ENCODE measurements at places on chromosomes 13 and 19.

DNA sequence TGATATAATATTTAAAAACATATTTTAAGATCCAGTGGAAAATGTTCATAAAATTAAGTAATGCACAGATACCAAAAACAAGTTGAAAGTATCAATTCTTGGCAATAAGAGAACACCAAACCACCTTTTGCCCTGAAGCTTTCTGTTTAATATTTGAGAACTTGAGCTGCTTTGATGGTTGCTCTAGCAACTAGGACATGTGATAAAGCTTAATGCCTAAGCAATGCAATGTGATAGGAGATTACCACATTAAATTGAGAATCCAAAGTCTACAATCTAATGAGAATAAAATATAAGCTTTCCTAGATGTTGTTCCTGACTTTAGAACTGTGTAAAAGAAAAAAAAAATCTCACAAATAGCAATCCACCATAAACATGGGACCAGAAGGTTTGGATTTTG lies 1367.5 kb upstream of the PCDH9 start:
- DNase-seq, result no peak

- no peak for DNase-seq
Observed at GRCh38 chr13:43546251-43546650, 240.5 kb downstream of the ENOX1 start.

- no peak for DNase-seq
Observed at GRCh38 chr13:23667750-23668149, 97.5 kb downstream of the TNFRSF19 start.

DNA sequence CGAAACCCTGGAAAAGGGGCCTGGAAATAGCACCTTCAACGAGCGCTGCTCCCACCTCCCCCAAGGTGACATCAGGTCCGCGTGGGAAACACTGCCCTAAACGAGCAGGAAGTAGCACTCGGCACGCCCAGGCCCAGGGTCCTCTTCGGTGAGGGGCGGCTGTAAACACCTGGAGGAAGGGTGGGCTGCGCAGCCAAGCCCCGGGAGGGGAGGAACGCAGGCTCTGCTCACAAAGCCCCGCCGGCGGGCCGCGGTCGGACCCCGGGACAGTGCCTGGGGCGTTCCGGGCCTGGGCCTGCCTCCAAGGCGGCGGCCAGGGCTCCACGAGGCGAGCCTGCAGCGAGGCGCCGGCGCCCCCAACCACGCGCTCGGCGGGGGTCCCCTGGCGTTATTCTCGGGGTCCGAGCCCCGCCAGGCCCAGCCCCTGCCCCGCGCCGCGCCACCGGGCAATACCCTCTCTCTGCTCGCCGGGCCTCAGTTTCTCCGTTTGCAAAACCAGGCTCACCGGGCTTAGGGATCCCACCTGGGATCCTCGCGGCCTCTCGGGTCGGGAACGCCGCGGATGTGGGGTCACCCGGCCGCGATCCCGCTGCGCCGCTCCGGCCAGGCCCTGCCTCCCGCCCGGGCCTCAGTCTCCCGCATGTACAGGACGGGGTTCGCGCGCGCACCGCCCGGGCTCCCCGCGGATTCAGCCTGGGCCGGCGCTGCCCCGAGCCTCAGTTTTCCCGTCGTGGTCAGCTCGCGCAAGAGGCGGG lies 630 bp downstream of the RNF126 start:
- DNase-seq, result peak; percentile 32

GRCh38 chr19:41533671-41534215 lies 42.2 kb upstream of the CEACAM21 start:
- no peak for DNase-seq

GRCh38 chr19:35045667-35046300 lies 4.3 kb downstream of the HPN start:
- DNase-seq, result no peak

DNA sequence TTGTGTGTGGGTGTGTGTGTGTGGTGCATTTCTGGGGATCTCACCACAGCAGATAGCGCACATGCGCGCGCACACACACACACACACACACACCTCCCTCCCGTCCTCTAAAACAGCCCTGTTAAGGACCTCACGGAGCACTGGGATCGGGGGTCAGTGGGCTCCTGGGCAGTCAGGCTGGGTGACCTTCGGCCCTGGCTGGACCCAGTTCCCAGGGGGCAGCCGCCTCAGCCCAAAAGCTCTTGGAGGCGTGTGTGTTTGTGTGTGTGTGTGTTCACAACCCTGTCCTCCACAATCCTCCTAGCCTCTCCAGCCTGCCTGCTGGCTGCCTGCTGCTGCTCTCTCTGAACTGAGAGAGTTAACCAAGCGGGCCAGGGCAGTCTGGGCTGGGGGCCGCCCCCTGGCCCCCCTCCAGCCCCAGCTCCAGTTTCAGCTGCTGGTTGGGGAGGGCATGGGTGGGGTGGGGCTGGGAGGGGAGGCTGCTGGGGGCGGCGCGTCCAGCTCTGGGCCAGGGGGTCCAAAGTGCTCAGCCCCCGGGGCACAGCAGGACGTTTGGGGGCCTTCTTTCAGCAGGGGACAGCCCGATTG lies at the start of gene FXYD1:
FXYD1 (plus strand) TSS at position 520 of the 588 bp plus-strand sequence. CDS start 1,256 bp downstream, outside the sequence.
- no peak for DNase-seq

DNA sequence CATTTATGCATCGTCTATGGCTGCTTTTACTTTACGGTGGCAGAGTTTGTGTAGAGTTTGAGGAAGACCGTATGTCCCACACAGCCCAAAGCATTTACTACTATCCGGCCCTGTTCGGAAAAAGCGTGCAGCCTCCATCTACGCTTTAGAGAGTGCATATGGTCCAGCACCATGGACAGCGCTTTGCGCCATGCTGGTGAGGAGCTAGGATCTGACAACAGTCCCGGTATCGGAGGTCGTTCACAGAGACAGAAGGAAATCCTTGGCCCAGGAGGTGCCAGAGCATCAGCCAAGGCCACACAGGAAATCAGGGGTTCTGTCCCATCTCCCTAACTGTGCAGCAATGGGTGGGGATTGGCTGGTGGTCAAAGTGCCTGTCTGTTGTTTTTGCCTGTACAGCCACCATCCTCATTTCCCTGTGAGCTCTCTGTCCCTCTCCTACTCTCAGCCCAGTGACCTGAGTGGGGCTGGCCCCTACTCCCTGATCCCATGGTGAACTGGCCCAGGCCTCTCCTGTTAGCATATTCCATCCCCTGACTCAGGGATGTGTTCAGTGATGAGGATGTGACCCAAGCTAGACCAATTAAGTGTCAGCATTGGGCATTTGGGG lies 16.2 kb upstream of the PRODH2 start:
- DNase-seq, result peak; percentile 45

DNA sequence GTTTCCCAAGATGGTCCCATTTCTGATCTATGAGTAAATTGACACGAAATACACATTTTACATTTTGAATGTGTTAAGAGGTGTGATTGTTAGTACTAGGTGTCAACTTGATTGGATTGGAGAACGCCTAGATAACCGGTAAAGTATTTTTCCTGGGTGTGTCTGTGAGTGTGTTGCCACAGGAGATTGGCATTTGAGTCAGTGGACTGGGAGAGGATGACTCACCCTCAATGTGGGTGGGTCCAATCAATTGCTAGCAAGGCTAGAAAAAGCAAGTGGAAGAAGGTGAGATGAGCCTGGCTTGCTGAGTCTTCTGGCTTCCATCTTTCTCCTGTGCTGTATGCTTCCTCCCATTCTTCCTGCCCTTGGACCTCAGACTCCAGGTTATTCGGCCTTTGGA lies 960.7 kb upstream of the PCDH9 start:
- peak; percentile 77 for DNase-seq

- no peak for DNase-seq
Observed at GRCh38 chr13:80006940-80007339, 334.0 kb downstream of the SPRY2 start.

DNA sequence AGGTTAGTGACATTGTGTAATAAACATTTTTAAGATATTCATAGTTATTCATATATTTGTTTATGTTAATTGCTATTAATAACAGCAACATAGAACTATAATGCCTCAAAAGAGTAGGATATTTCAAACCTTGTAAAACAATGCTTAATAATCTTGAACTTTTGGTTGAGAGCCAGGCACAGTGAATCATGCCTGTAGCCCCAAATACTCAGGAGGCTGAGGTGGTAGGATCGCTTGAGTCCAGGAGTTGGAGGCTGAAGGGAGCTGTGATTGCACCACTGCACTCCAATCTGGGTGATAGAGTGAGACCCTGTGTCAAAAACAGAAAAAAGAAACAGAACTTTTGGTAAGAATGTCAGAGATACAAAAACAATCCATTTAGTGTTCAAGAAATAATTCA lies 213.9 kb upstream of the SLITRK1 start:
- peak; percentile 18 for DNase-seq

- DNase-seq, result no peak
Observed at GRCh38 chr13:112908342-112908741, 60.7 kb upstream of the MCF2L start.

DNA sequence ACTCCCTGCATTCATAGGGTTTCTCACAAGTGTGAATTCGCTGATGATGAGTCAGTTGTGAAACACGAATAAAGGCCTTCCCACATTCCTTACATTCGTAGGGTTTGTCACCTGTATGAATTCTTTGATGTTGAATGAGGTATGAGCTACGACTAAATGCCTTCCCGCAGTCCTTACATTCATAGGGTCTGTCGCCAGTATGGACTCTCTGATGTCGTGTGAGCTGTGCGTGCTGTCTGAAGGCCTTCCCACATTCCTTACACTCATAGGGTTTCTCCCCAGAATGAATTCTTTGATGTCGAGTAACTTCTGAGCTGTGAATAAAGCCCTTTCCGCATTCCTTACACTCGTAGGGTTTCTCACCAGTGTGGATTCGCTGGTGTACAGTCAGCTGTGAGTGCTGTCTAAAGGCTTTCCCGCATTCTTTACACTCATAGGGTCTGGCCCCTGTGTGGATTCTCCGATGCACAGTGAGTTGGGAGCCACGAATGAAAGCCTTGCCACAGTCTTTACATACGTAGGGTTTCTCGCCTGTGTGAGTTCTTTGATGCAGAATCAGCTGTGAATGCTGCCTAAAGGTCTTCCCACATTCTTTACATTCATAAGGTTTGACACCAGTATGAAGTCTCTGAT lies 30.5 kb upstream of the COX7A1 start:
- peak; percentile 96 for DNase-seq

- DNase-seq, result no peak
Observed at GRCh38 chr13:21871382-21871781, 200.5 kb downstream of the FGF9 start.

DNA sequence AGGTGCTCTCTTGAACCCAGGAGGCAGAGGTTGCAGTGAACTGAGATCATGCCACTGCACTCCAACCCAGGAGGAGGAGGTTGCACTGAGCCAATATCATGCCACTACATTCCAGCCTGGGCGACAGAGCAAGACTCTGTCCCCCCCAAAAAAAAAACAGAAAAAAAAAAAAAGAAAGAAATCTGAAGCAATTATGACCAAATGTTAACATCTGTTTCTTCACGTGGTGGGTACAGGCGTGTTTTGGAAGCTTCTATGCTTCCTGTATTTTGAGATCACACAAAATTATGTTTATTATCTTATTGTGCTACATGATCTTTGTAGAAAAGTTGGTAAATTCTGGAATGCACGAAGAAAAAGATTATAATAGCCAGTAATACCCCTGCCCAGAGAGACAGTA lies 2.7 kb upstream of the ACP5 start:
- no peak for DNase-seq

DNA sequence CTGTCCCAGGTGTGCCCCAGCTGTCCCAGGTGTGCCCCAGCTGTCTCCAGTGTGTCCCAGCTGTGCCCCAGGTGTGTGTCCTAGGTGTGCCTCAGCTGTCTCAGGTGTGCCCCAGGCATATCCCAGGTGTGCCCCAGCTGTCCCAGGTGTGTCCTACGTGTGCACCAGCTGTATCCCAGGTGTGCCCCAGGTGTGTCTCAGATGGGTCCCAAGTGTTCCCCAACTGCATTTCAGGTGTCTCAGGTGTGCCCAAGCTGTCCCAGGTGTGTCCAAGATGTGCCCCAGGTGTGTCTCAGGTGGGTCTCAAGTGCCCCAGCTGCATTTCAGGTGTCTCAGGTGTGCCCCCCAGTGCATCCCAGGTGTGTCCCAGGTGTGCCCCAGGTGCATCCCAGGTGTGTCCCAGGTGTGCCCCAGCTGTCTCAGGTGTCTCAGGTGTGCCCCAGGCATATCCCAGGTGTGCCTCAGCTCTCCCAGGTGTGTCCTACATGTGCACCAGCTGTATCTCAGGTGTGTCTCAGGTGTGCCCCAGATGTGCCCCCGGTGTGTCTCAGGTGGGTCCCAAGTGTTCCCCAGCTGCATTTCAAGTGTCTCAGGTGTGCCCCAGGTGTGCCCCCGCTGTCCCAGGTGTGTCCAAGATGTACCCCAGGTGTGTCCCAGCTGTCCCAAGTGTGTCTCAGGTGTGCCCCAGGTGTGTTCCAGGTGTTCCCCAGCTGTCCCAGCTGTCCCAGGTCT lies 1.3 kb upstream of the GRK1 start:
- no peak for DNase-seq

DNA sequence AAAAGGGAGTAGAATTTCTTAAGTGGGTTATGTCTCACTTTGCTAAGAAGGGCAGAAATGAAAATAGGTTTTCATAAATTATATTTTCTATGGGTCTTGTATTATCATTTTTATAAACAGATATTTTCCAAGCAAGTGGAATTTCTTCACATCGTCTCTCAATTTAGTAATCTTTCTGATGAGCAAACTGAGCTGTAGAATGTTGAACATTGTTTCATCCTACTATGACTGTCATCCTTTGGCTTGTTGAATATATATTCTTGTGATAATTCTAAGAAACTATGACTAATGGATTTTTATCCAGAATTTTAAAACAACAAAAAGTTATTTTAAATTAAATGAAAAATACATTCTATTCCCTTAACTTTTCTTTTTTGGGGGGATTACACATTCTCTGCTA lies 313.8 kb downstream of the ENOX1 start:
- DNase-seq, result no peak

- DNase-seq, result no peak
Observed at GRCh38 chr13:96741779-96742178, 252.5 kb downstream of the OXGR1 start.

- DNase-seq, result no peak
Observed at GRCh38 chr13:23344931-23345595, 88.4 kb downstream of the SACS start.

- no peak for DNase-seq
Observed at GRCh38 chr19:13146763-13147563, 3.2 kb downstream of the STX10 start.

DNA sequence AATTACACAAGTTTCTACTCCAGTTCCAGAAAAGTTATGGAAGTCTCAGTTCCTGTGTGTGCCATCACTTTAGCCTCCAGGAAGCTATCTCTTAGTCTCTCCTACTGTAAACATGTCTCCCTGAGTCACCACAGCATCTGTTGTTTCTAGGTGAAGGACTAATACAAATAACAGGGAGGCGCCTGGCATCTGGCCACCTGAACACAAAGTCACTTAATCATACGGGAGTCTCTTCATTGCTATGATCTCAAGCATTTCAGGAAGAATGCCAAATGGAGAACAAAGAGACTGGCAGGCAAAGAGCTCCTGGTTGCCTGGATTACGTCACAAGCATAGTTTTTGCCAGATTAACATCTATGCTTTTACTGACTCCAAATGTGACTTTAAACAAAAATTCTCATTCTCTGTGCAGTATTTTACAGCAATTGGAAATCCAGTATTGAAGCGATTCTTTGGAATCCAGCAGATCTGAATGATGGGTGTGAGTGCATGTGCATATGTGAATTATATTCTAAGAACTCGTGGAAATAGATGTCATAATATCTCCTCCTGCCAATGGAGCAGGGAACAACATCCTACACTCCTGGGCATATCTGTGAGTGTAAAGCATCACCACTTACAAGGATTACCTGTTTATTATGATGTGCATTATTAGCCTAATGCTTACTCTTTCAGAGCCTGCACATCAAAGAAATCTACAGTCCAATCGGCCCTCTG lies 572.8 kb downstream of the PCDH9 start:
- DNase-seq, result peak; percentile 99

- DNase-seq, result peak; percentile 22
Observed at GRCh38 chr13:51519771-51520216, 64.5 kb upstream of the WDFY2 start.
